ENCODE measurements at places on chromosomes 5 and 9.

- DNase-seq = no peak
Measured at GRCh38 chr5:159884917-159885620, 31.2 kb upstream of the ADRA1B start.

DNA sequence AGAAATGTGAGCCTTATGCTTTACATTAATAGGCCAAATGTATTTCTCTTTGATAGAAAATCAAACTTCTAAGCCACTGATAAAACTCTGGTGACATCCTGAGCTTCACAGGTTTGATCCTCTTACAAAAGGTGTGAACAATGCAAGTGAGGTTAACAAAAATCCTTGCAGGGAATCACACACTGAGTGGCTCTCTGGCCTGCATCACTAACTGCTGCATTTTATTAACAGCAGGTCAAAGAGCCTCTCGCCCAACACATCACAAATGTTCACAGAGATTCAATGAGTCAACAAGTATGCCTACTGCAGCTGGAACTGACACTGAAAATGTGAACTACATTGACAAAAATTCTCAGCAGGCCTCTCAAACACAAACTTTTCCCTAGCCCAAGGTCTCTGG, 122.3 kb downstream of the SEMA5A start:
- DNase-seq = no peak

- DNase-seq = no peak
Measured at GRCh38 chr5:155926031-155926430, 400.9 kb upstream of the SGCD start.

DNA sequence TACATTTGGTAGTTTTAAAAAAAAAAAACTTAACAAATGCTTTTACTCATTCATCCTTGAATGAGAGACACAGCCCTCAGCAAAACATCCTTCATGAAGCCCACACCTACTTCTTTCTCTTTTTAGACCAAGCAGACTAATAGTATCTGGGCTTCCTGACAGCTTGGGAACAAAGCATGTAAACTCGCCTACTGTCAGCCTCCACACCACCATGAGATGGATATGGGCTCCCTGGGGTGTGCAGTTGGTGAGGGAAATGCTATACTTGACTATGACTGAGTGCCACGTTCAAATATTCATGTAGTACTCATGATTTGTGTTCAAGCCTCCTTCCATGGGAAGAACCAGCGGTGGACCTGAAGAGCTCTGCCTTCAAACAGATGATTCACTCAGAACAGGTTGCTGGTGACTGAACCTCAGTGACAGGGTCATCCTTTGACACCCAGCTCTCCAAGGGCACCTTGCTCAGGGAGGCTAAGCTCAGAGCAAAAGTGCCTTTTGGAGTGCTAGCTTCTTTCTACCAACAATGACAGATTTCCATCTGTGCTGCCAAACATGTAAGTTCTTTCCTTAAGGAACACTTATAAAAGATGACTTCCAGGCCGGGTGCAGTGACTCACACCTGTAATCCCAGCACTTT, 36.8 kb downstream of the SLC22A5 start:
- no peak for DNase-seq

- no peak for DNase-seq
Measured at GRCh38 chr9:5579881-5580280, 49.0 kb upstream of the RIC1 start.

GRCh38 chr5:51386916-51387883, 4.0 kb downstream of the ISL1 start:
- DNase-seq = no peak

DNA sequence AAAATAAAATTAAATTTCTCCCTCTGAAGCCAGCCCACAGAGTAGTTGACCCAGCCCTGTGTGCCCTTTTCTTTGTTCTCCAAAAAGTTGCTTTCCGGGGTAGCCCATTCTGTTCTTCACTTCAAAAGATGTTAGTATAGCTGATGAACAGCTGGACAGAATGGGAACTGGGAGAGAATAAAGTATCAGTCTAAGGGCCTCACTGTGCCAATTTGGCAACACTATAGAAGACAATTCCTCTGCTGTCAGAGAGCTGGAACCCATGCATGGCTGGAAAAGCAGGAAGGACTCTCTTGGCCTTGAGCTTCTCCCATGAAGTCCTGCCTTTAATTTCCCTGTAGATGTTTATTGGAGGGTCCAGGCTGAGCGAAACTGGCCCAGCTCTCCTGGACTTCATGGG, 11.0 kb upstream of the TNFSF8 start:
- DNase-seq = no peak

GRCh38 chr5:62621280-62621679, 42.7 kb downstream of the LRRC70 start:
- no peak for DNase-seq

DNA sequence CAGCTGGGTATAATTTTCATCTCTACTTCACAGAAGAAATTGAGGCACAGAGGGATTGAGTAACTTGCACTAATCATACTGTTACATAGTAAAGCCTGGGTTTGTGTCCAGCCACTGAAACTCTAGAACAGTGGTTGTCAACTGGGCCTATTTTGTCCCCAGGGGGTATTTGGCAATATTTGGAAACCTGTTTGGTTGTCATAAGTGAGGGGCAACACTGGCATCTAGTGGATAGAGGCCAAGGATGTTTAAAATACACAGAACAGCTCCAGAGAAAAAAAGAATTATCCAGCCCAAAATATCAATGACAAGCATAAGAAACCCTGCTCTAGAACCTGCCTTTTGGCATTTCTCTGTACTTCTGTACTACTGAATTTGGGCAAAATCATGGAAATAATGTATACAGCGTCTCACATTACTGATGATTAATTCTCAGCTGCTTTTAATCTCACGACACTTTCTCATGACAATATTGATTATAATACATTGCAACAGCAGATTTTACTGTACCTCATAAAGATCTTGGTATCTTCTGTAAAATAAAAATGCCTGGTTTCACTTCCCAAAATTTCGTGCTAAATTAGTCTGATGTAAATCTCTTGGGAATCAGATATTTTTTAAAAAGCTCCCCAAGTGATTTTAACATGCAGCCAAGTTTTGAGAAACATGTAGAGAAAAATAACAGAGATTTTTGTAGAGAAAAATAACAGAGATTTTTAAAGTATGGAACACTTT, 112.7 kb downstream of the RORB start:
- DNase-seq = no peak

- DNase-seq = no peak
Measured at GRCh38 chr9:34279411-34279810, 49.7 kb downstream of the KIF24 start.

DNA sequence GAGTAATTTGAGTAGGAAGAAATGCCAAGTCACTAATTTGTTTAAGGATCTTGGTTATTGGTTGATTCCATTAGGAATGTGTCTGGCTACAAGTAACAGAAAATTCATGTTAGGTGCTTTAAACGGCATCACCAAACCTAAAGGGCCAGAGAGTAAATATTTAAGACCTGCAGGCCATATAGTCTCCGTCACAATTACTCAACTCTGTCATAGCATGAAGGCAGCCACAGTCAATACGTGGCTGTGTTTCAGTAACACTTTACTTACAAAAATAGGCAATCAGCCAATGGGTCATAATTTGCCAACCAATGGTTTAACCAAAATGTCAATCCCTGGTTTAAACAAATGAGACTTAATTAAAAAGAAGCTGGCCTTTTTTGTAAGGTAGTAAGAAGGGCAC, 98.5 kb downstream of the ARL15 start:
- DNase-seq = no peak

- no peak for DNase-seq
Measured at GRCh38 chr5:74303578-74303977, 336.9 kb downstream of the ENC1 start.

DNA sequence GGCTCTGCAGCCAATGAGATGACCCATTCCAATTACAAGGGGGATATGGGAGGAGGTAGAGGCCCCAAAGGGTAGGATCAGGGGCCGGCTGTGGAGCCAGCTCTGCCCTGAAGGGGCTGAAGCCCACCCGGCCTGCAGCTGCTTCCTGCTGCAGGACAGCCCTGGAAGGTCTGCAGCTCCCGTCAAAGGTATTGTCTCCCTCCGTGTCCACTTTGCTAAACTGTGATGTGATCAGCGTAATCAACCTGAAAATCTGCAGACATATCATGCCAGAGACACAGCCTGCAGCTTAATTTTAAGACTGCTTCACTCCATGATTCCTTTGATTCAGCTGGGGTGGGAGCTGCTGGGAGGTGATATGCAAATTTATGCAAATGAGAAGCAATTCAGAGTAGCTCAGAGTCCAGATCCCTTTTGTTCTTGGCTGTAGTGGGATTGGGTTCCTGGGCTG, 90.7 kb downstream of the GADD45G start:
- DNase-seq = no peak

DNA sequence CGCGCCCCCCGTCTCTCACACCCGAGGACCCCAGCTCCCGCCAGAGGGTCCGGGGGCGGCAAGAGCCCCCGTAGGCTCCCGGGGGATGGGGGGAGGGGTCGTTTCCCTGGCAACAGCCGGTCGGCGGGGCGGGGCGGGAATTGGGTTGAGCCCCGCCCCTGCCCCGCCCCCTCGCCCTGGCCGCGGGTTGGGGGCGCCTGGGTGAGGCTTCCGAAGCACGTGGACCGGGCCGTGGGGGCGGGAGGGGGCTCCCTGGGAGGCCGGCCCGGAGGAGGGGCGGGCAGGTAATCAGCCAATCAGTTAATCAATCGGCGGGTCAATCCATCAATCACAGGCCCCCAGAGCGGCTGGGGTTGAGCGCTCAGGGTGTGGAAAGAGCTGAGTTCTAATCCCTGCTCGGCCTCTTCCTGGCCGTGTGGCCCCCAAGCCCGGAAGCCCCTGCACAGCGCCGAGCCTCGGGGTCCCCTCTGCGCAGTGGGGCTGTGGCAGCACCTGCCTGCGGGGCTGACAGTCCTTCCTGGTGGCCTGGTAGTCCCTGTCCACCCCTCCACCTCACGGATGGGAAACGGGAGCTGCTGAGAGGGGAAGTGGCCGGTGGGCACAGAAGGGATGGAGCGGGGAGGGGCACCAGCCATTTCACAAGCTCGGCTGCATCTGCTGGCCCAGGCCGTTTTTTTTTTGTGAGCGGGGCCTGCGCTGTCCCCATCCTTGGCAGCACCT, 174.2 kb upstream of the IER5L start:
- DNase-seq = no peak

GRCh38 chr5:84585218-84585617, 200.5 kb upstream of the EDIL3 start:
- DNase-seq = no peak

DNA sequence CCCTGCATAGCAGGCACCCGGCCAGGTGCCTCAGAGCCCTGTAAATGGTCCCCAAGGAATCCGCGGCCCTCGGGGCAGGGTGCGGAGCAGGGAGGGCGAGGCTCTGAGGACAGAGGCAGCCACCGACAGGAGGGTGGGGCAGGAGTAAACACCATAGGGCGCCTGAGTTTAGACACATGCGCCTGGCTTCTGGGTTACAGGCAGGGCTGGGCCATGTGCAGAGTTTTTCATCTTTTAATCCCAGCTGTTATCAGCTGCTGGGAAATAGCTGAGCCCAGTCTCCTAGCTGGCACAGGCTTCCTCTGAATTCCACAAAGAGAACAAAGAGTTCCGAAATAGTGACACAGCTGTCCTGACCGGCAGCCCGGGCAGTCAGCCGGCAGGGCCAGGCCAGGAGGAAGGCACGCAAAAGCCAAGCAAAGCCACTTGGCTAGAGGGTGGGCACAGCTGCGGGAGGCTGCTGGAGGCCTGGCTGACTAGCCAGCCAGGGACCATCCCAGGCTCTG, 98.9 kb upstream of the PHYKPL start:
- DNase-seq = no peak

- peak; percentile 43 for DNase-seq
Measured at GRCh38 chr9:135343837-135344522, 135.6 kb upstream of the PPP1R26 start.

DNA sequence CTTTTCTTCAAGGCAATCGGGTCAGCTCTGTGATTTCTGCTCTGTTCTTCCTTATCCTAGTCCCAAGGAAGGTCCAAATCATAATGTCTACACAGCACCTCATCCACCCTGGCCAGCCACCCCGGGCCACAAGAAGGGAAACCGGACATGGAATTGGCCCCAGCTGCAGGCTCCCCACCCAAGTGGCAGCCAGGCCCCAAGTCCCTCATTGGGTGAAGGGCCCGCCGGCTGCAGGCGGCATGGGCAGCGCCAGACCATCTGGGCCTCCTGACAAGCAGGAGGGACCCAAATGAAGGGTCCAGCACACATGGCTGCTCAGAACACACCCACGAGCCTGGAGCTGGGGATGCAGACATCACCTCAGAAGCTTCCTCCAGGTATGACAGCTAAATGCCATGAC, 33.7 kb downstream of the BICD2 start:
- no peak for DNase-seq

DNA sequence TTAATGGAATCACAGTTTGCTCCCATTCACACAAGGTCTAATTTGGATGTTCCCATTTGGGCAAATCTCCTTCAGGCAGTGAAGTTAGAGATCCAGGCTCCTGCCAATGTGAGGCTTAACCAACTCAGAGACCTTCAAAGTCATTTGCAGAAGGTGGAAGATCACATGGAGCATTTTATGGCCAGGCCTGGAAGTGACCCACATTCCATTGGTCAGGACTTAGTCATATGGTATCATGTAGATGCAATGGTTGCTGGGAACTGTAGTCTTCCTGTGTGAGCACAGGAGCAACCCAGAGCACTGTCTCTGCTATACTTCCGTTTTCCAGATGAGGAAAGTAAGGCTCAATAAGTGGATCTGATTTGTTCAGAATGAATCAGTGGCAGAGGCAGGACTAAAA, 292.7 kb upstream of the SMARCA2 start:
- no peak for DNase-seq

- no peak for DNase-seq
Measured at GRCh38 chr9:122346478-122347347, 24.1 kb upstream of the PTGS1 start.

DNA sequence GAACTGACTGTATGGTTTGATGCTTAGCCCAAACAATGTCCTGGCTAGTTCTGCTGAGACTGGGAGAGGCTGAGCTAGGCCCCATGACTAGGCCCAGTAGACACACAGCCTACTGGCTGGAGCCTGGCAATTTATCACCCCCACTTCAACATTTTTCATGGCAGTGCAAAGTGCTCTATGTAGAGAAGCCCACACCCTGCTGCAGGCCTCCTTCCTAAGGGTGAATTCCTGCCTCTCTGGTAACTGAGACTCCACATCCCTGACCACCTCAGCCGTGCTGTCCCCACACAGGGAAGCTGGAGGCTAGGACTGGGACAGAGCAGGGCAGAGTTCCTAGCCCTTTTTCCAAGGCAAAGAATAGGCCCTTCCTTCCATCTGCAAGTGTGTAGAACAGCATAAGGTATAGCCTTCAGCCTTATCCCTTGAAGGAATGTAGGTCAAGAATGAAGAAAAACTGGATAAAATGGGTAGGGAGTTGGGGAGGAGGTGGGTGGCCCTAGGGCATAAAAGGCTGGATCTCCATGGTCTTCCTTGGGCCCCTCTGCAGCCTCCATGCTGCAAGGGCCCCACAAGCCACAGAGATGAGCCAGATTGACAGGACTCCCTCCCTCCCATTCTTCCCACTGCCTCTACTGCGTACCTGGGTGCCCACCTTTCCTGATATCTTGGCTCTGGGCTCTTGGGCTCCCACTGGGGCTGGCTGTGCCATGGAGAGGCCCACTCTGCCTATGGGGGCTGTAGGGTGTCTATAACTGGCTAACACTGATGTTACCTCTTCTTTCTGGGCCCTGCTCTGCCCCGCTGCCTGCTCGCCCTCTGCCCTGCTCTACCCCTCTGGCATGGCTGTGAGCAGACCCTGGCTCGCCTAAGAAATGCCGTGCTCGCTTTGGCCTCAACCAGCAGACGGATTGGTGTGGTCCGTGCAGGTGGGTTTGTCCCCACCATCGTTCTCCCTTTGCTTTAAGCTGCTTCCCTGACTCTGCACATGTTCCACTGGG, 29.8 kb downstream of the TCF7 start:
- DNase-seq = no peak

GRCh38 chr5:150124111-150124557, 31.5 kb downstream of the PDGFRB start:
- no peak for DNase-seq

GRCh38 chr5:2155556-2155955, 272.8 kb upstream of the IRX4 start:
- DNase-seq = no peak
